PC-9 (cell line): ENCODE measurements at places on chromosomes 5 and 9. TPM values are rescaled to one million over a fixed set of nuclear protein-coding genes. Genes with fewer than 3 reads are reported as not detected.

Gene LCN2
- total RNA-seq = 430 and 537 TPM in 2 replicates

GRCh38 chr5:19229179-19229835, 758.7 kb downstream of the CDH18 start:
- H3K27me3 ChIP-seq = no peaks in the 10 kb centered on the region
- H3K4me1 ChIP-seq = no peaks in the 10 kb centered on the region
- DNase-seq = no peak
- no peak overlapping the region for H3K27ac ChIP-seq
- H3K36me3 ChIP-seq = no peaks in the 10 kb centered on the region

DNA sequence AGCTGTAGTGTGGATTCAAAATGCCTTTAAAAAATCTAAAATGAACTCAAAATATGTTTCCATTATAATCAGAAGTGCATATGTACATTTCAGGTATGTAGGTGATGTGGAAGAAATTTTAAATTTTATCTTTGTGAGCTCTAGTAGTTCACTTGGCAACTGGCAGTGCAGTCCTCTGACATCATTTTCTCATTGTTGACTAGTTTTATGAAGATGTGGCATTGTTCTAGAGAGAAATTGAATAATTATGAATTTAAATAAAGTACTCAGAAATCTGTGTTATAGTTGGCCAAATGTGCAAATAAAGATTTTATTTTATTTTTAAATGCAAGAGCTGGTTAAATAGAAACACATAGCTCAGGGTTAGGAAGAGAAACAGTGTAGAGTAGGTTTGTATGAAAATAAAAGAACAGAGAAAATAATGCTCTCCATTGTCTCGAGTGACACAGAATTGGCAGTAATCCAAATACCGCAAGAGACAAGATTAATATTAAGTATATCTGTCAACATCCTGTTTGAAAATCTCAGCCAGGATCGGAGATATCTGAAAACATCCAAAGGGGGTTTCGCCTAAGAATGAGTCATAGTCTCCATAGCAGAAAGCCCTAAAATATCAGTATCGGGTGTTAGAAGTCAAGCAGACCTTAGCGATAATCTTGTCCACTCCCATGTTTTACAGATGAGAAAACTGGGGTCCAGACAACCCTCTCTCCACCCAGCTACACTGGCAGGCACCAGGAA, 189.4 kb downstream of the CCDC192 start:
- peak overlapping the region; percentile 75 for H3K27ac ChIP-seq
- no peaks in the 10 kb centered on the region for H3K27me3 ChIP-seq
- peak; percentile 80 for DNase-seq
- H3K4me3 ChIP-seq = no peak overlapping the region

DNA sequence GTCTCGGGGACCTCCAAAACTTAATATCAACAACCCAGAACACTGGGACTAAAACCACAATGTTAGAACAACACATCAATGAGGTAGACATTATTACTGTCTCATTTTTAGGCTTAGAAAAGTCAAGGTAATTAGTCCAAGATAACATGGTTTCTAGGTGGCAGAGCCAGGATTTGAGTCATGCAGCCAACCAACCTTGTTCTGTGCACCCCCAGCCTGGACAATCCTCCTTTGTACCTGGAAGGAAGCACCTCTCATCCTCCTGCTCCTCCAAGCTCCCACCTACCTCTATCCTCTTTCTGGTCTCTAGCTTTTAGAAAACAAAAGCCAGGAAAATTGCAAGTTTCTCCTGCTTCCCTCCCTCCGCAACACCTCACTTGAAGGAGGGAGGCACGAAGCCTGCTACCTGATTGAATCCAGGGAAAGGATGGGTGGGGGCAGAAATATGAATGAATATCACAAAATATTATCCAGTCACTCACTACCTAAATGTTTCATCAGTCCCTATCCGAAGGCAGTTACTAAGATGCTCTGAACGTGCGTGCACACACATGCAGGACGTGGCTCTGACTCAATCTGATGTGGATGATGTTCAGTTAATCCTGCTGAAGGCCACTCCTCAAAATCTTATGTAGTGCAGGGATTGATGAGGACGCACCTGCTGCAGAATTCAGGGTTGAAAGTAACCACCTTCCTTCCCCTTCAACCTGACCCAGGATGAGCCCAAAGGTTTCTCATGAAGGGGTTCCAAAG, 26.3 kb upstream of the TTC1 start:
- no peak overlapping the region for H3K4me3 ChIP-seq
- peak overlapping the region; percentile 57 for H3K27ac ChIP-seq
- peaks cover 24% of the 10 kb centered on the region for H3K4me1 ChIP-seq
- no peak for DNase-seq

- DNase-seq = no peak
- no peak overlapping the region for H3K27ac ChIP-seq
- no peak overlapping the region for H3K4me3 ChIP-seq
- H3K27me3 ChIP-seq = 0 out of 2 replicates have a peak, but pooled peaks cover 5% of the 10 kb centered on the region
Observed at GRCh38 chr9:101032426-101032825, 3.9 kb downstream of the PLPPR1 start.

GRCh38 chr5:126884269-126884819, 107.4 kb downstream of the LMNB1 start:
- H3K36me3 ChIP-seq = no peaks in the 10 kb centered on the region
- no peak overlapping the region for H3K27ac ChIP-seq
- no peak for DNase-seq
- no peaks in the 10 kb centered on the region for H3K27me3 ChIP-seq
- no peak overlapping the region for H3K4me3 ChIP-seq
- H3K4me1 ChIP-seq = peaks cover 5% of the 10 kb centered on the region

Gene SLC34A3
- 1.4 and 2.5 TPM in 2 replicates for total RNA-seq

DNA sequence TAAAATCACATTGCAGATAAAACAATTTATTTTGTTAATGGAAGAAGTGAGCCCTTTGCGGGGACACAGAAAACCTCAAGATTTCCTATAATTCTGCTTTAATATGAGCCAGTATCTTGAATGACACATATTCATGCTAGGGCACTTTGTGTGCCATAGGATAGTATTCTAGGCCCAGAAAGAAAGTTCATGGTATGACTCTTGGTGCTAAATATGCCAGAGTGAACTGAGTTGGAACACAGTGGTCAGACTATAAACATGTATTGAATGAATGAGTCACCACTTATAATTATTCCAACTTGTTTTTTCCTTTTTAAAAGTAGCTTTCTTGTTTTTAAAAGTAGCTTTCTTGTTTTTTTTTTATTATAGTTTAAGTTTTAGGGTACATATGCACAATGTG, 46.0 kb downstream of the ADAMTS19 start:
- no peak for DNase-seq
- H3K27ac ChIP-seq = no peak overlapping the region
- H3K36me3 ChIP-seq = no peaks in the 10 kb centered on the region
- H3K4me1 ChIP-seq = no peaks in the 10 kb centered on the region

DNA sequence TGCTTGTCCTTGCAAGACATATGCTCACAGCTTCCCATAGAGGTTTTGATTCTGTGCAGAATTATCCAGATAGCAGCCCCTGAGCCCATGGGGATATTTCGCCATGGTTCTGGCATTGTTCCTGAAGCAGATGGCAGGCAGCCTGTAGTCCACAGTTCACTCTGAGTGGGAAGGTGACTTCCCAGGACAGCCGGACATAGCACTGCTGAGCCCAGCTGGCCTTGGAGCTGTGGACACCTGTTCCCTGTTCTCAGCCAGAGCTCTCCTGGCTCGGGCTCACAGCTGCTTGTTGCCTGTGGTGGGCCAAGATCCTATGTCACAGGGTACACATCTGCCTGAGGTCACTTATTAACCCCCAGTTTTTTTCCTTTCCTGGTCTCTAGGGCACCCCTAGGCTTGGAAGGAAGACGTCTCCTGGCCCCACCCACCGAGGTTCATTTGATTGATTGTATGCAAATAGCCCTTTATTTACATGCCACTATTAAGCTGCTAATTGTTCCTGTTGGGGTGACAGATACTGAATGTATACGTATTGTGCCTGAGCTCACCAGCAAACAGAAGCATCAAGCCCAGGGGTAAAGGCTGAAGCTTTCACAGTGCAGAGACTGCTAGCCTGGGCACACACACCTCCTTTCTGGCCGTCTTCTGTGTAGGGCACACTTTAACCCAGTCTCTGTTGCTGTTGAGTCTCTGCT, 96.6 kb upstream of the DMRT1 start:
- H3K27ac ChIP-seq = no peak overlapping the region
- H3K4me3 ChIP-seq = no peak overlapping the region
- H3K27me3 ChIP-seq = no peaks in the 10 kb centered on the region
- no peaks in the 10 kb centered on the region; the same call in 1 of the 2 replicates for H3K36me3 ChIP-seq
- H3K4me1 ChIP-seq = no peaks in the 10 kb centered on the region

- no peaks in the 10 kb centered on the region for H3K27me3 ChIP-seq
- no peaks in the 10 kb centered on the region for H3K36me3 ChIP-seq
- H3K4me3 ChIP-seq = no peak overlapping the region
- DNase-seq = no peak
- no peak overlapping the region for H3K27ac ChIP-seq
- peaks cover 22% of the 10 kb centered on the region for H3K4me1 ChIP-seq
Observed at GRCh38 chr9:98572054-98572627, 136.6 kb downstream of the GABBR2 start.

DNA sequence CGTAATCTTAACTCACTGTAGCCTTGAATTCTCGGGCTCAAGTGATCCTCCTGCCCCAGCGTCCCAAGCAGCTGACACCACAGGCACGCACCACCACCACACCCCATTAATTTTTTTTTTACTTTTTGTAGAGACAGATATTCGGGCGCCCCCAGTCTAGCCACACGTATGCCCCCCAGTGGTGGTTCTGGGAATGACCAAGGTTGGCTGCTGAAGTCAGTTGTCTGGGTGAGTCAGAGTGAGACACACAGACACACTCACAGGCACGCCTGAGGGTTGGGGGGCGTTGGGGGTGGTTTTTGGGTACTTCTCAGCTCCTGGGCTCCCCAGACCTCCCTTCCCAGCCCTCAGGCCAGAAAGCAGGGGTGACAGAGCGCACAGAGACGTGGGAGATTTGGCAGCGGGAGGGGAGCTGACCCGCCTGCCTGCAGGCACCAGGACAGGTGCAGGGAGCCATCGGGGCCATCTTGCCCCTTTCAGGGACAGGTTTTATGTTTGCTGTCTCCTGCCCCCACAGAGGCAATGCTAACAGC, 4.2 kb upstream of the ENTPD8 start:
- no peak overlapping the region for H3K27ac ChIP-seq
- no peaks in the 10 kb centered on the region for H3K36me3 ChIP-seq
- peak; percentile 93 for DNase-seq
- H3K4me1 ChIP-seq = peaks cover 18% of the 10 kb centered on the region
- no peak overlapping the region for H3K4me3 ChIP-seq

DNA sequence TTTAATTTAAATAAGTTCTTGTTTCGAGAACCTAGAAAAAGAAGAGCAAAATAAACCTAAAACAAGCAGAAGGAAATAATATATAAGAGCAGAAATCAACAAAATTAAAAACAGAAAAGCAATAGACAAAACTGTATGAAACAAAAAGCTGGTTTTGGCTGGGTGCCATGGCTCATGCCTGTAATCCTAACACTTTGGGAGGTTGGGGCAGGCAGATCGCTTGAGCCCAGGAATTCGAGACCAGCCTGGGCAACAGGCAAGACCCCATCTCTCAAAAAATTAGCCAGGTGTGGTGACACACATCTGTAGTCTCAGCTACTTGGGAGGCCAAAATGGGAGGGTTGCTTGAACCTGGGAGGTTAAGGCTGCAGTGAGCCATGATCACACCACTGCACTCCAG, 59.2 kb upstream of the OTP start:
- no peaks in the 10 kb centered on the region for H3K27me3 ChIP-seq
- H3K4me3 ChIP-seq = no peak overlapping the region
- H3K27ac ChIP-seq = no peak overlapping the region
- no peak for DNase-seq

GRCh38 chr5:174086751-174087150, 41.2 kb downstream of the NSG2 start:
- DNase-seq = no peak
- H3K36me3 ChIP-seq = no peaks in the 10 kb centered on the region
- H3K4me3 ChIP-seq = no peak overlapping the region
- peaks cover 97% of the 10 kb centered on the region for H3K27me3 ChIP-seq
- no peaks in the 10 kb centered on the region for H3K4me1 ChIP-seq

Gene FLT4
- total RNA-seq = not detected in 2 replicates

Gene TAF11L10
- not detected in 2 replicates for total RNA-seq

DNA sequence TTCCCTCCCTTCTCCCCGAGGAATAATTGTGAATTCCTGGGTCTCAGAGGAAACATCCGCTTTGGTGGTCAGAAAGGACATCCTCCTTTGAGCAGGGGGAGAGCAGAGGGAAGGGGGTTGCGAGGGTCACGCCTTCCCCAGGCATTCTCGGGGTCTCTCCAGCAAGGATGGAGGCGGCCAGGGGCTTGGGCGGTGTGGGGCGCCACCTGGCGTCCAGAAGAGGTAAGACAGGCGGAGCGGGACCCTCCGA, 129.1 kb downstream of the KCNIP1 start:
- peaks cover 11% of the 10 kb centered on the region for H3K4me1 ChIP-seq
- H3K27me3 ChIP-seq = no peaks in the 10 kb centered on the region
- no peaks in the 10 kb centered on the region for H3K36me3 ChIP-seq
- H3K4me3 ChIP-seq = peak overlapping the region; percentile 55

- peaks cover 15% of the 10 kb centered on the region for H3K4me1 ChIP-seq
- peak overlapping the region; percentile 54 for H3K27ac ChIP-seq
- H3K36me3 ChIP-seq = no peaks in the 10 kb centered on the region
- peaks cover 4% of the 10 kb centered on the region; the same call in 1 of the 2 replicates for H3K27me3 ChIP-seq
- peak overlapping the region; percentile 82 for H3K4me3 ChIP-seq
Observed at GRCh38 chr5:90528601-90529193, 687 bp downstream of the LYSMD3 start.

DNA sequence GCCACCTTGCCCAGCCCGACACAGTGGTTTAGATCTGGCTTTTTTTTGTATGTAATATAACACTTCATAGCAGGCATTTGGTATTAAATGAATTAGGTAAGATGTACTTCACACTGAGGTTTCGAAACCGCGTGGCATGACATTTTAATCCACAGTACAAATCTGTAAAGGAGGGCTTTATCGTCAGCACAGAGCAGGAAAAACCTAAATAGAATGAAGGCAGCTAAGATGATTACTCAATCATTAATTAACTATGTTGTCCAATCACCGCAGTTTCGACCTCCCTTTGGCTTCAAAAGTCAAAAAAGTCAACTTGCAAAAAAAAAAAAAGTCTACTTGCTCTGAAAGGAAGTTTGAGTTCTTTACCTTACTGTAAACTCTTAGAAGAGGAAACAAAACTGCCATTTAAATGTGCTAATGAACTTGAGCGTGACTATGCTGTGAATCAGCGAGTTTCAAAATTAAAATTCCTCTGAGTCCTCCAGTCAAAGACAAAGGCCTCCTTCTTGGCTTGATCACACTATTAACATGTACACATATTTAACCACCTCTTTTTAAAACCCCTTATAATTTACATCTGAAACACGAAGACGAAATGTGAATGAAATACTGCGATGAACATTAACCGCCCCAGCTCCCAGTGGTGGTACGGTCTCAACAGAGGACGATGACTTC, 698 bp upstream of the SEC24A start:
- H3K27ac ChIP-seq = peak overlapping the region; percentile 97
- no peaks in the 10 kb centered on the region for H3K27me3 ChIP-seq
- peak; percentile 85 for DNase-seq
- H3K4me1 ChIP-seq = peaks cover 28% of the 10 kb centered on the region
- H3K36me3 ChIP-seq = no peaks in the 10 kb centered on the region
- H3K4me3 ChIP-seq = peak overlapping the region; percentile 96

GRCh38 chr5:1315709-1316587, 21.1 kb upstream of the TERT start:
- peak overlapping the region; percentile 24; the same call in 1 of the 2 replicates for H3K4me3 ChIP-seq
- peak overlapping the region; percentile 27 for H3K27ac ChIP-seq
- DNase-seq = peak; percentile 95
- H3K27me3 ChIP-seq = peaks cover 2% of the 10 kb centered on the region; the same call in 1 of the 2 replicates

Gene GABRA1
- total RNA-seq = not detected in 2 replicates
